Activated naive CD4-positive, alpha-beta T cell treated with anti-CD3 and anti-CD28 coated beads, Interleukin-2, amount 50 U/mL, for 16 hours (primary cell): ENCODE measurements at places on chromosomes 2 and 18.

GRCh38 chr18:58792086-58792485 lies 72.6 kb upstream of the ZNF532 start:
- no peak for DNase-seq

DNA sequence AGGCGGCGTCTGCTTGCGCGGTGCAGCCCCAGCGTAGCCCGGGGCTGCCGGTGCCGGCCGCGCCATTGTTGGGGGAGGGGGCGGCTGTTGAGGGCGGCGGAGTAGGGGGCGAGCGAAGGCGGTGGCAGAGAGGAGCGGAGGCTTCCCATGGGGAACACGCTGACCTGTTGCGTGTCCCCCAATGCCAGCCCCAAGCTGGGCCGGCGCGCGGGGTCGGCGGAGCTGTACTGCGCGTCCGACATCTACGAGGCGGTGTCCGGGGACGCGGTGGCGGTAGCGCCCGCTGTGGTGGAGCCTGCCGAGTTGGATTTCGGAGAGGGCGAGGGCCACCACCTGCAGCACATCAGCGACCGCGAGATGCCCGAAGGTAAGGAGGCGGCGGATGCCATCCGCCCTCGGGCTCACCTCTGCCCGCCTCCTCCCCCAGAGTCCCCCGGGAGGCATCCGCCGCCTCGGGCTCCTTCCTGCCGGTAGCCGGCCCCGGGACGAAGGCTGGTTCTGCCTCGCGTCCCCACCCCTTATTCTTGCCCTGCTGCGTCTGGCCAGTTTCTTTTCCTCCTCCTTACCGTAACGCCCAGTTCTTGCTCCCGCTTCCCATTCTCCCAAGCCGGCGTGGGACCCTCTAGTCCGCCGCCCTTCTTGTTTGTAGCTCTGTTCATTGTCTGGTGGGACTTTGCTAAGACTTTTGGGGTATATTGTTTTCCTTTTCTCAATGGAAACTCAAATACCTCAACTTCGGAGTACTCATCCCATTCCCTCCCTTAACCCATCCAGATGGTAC lies 500 bp downstream of the CCNYL1 start:
- peak; percentile 48 for DNase-seq

DNA sequence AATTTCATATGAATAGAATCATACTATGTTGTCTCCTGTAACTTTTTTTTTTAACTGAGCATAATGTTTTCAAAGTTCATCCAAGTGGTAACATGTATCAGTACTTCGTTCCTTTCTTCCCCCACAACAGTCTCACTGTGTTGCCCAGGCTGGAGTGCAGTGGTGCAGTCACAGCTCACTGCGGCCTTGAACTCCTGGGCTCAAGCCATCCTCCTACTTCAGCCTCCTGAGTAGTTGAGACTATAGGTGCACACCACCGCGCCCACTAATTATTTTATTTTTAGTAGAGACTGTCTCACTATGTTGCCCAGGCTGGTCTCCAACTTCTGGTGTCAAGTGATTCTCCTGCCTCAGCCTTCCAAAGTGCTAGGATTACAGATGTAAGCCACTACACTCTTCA lies 23.4 kb upstream of the TET3 start:
- DNase-seq, result no peak

GRCh38 chr2:10278029-10278762 lies 24.5 kb upstream of the HPCAL1 start:
- DNase-seq, result no peak

DNA sequence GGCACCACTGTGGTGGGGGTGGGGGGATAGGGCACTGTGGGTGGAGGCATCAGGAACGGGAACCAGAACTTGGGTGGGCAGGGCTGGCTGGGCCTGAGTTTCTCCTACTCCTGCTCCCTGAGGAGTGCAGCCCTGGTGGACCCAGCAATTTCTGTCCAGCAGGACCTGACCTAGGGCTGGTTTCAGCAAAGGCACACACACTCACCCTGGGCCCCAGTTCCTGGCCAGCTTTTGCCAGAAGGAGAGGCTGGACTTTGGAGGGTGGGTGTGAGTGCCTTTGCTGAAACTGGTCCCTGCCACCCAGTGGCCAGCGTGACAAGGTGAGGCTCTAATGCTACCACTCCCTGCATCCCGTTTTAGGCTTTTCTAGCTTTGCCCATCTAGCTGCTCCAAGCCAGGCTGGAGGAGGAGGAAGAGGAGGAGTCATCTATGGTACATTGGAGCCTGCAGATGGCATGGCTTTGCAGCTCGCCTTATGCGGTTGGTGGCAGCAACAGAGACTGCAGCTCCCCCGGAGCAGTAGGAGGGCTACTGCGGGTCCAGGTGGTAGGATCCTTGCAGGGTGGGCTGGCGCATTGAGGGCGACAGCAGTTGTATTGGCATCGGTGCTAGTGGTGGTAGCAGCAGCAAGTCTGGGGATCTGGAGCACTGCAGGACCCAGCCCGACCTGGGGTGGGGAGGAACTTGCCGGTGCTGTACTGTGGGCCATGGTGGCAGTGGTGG lies 40.4 kb upstream of the IMP4 start:
- DNase-seq, result no peak

DNA sequence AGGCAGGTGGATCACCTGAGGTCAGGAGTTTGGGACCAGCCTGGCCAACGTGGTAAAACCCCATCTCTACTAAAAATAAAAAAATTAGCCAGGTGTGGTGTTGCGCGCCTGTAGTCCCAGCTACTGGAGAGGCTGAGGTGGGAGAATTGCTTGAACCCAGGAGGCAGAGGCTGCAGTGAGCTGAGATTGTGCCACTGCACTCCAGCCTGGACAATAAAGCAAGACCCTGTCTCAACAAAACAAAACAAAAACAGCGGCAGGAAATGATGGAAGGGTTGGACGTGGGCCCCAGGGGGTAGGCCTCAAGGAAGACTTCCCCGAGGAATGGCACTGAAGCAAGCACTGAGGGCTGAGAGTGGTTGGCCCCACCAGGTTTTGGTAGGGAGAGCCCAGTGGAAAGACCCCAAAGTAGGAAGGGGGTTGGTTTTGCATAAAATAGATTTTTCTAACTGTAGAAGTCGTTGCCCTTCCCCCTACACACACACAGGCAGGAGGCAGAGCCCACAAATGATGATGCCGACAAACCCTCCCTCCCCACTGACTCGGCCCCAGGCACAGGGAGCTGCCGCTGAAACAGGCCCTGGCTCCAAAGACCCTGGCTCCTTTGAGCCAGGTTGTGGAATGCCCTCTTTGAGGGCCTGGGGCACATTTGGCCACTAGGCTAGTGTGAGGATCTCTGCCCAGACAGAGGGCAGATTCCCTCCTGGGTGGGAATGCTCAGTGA lies 104.8 kb downstream of the CABLES1 start:
- no peak for DNase-seq

DNA sequence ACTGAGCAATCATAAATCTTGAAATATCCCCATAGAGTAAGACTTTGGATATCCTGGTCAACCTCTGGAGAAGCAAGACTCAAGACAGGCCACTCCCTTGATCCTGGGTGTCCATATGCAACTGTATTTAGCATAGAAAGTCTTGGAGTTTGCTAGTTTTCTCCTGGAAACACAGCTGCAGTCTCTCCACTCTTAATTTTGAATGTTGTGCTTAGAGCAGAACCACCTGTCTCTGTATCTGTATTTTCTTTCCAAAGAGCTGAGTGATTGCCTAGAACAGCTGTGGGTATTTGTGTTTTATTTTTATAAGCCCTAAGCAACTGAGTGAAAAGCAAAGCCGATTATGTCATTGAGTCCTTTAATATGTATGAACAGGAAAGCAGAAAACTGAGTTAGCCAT lies 64.1 kb upstream of the ADAM23 start:
- DNase-seq, result no peak

DNA sequence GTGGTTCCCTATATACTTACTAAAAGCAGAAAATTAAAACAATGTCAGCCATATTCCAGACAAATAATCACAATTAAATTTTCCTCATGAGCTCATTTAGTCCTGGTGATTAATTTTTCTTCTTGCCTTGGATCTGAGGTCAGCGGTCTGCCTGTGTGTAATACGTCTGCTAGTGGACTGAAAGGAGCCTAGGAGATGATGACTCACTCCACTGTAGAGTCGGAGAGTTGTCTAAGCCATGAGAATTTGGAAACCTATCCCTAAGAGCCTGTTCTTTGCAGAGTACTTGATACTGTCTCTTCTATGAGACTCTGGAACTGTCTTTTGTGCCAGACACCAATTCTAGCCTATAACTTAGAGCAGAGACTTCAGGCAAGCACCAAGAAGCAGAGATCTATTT lies 94.2 kb upstream of the RAB27B start:
- no peak for DNase-seq
